ENCODE measurements at places on chromosomes 3 and 15. TPM values are rescaled to one million over a fixed set of nuclear protein-coding genes. Genes with fewer than 3 reads are reported as not detected.

The RARB gene
- 30.4 TPM for polyA plus RNA-seq

DNA sequence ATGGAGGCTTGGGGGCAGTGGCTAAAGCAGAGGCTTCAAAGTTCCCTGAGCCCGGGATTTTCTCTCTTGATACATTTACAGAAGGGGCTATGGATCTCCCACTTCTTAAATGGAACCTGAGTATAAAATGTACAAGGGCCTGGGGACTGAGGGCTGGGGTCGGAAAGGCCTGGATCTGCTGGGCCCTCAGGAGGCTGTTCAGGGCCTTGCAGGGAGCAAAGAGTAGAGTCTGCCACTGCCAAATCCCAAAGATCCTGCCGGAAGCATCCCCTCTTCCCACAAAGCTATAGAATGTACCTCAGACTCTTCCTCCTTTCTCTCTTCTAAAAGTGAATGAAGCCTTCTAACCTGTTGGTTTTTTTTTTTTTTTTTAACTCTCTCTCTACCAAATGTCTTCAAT is 59.8 kb upstream of the ARHGEF3 start:
- DNase-seq: no peak

DNA sequence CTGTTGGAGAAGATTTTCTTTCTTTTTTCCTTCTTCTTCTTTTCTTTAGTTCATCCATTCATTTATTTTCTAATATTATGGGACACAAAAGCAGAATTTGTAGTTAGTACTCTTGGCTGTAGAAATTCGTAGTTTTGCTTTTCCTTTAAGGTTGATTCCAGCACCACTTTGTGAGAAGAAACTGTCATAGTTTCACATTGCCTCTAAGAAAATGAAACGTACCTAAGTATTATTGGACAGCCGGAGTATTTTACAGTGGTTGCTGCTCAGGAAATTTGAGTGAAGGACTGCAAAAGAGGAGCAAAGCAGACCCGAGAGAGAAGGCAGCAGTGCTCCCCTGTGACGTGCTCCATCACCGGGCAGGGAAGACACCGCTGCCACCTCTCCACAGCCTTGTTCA is 48.1 kb downstream of the PLCL2 start:
- DNase-seq: no peak

DNA sequence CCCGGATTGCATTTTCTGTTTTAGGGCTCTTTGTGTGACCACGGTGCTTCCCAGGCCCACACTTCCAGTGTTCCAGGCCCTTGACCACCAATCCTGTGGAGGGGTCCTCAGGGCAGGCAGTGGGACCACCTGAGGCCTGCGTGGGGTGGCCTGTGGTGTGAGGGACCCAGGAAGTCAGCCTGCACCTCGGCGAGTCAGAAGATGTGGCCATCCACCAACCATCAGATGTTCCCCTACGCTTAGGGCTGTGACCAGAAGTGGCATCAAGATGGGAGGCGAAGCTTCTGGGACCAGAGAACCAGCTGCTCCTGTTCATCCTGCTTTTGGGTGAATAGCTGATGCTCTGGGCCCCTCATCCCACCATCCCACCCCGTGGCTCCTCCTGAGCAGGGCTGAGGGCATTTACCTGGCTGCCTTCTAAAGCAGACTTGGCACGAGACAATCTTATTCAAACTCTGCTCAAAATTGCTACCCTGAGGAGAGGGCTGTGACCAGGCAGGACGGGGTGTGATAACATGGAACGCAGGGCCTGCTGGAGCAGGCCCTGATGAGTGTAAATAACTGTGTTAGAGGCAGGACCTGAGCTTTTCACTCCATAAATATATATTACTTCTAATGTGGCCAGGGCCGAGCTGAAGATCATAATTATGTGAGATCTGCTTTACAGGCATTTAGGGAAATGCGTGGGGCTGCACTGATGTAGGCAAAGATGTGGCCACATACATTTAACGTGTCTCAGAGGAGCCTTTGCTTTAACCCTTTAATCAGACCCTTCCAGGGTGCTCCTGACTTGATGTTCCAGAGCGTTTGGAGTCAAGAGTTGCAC is 28.8 kb downstream of the SMAD3 start:
- no peak for DNase-seq

The GCSAM gene
- 1.9 TPM for polyA plus RNA-seq

The DPPA2 gene
- polyA plus RNA-seq: not detected

DNA sequence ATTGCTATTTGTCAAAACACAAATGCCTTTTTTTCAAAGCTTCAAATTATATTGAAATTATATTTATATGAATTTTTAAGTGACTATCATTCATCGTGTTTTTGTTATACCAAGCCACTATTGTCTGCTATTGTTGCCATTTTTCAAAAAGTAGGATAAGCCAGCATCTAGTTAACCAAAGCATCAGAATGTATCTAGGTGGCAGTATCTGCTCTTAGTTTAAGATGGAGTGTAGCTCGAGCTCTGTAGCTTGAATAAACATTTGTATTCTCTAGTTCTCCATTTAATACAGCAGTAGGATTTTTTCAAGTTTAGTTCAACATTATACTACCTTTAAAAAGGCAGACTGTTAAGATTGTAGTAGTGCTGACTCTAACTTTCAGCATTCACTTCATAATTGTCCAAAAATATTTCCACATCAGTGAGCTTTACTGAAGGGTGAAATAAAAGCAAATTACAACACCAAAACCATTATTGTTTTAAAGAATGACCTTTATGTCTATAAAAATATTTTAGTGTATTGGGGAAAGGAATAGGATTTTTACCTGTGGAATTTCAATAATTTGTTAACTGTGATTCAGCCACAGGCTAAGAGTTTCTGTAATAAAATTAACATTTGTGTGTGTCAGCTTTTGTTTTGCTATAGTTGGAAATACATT is 19.6 kb upstream of the C15orf61 start:
- no peak for DNase-seq

GRCh38 chr15:95016511-95017229 is 785.3 kb downstream of the MCTP2 start:
- no peak for DNase-seq

The DPPA4 gene
- polyA plus RNA-seq: 3.9 TPM

The CTXN2 gene
- polyA plus RNA-seq: not detected

- DNase-seq: no peak
Measured at GRCh38 chr15:80155001-80155377, 2.2 kb downstream of the FAH start.

DNA sequence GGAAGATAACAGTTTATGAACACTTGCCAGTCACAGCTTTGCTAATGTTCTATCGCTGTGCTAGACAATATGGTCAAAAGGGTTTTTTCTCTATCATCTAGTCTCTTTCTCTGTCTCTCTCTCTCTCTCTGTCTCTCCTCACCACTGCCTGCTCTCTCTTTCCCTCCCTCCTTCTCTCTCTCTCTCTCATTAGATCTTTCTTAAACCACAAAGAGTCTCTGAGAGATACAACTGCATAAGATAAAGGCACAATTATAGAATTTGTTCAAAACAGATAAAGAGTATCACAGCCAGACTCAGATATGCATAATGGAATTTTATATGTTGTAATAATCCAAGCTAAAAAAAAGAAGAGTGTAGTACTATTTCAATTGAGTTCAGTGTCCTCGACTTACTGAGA is 258.4 kb downstream of the MECOM start:
- DNase-seq: no peak

GRCh38 chr3:72440491-72440890 is 407.8 kb downstream of the SHQ1 start:
- DNase-seq: no peak

The TMEM212 gene
- polyA plus RNA-seq: 6.2 TPM

The HMCES gene
- 51.0 TPM for polyA plus RNA-seq

DNA sequence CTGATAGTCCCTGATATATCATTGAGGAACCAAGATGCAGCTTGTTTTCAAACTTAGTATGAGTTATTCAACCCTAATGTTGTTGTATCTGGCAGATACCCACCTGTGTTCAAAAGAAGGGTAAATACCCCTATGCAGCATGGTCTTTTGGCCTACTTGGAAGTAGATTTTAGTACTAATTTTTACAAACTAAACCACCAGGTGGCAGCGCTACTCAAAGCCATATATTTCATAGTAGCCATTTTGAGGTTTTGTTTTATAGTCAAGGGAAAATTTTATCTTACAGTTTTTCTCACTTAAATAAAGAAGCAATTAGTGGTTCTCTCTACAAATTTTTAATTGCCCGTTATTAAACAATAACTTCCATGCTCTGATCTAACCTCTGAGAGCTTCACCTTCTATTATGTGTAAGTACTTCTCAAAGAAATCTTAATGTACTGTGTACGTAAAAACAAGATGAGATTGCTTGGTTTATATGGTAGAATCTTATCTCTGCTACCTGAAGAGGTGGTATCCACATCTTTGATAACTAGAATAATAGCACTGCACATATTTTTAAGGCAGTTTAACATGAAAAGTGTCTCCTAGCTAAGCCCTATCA is 31.5 kb upstream of the MLF1 start:
- DNase-seq: peak; percentile 54

DNA sequence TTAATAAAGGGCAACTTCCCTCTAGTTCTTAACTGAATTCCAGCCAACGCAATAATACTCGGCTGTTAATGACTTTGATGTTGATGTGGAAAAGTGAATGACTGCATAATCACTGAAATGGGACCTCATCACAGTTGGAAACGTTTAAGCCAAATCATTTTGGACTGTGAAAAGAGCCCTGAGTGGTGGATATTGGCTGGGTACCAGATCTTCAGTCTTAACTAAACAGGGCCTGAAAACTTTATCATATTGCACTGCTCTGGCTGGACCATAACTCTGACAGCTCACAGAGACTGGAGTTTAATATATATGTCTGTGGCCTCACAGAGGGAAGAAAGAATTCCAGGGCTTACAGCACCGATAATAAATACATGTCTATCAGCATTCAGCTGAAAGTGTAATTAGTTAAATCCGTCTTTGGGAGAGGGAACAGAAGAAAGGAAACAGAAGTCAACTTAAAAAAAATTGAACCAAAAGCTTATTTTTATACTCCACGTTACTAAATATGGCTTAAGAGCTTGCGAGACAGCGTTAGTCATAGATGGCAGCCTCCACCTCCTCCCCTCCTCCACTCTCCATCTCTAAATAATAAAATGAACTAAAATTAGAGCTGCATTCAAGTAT is 222.3 kb upstream of the CDIN1 start:
- DNase-seq: peak; percentile 83

The IL16 gene
- 13.1 TPM for polyA plus RNA-seq

GRCh38 chr3:136733317-136733833 is 18.8 kb downstream of the STAG1 start:
- DNase-seq: no peak

GRCh38 chr15:39149636-39150150 is 431.2 kb upstream of the THBS1 start:
- no peak for DNase-seq

DNA sequence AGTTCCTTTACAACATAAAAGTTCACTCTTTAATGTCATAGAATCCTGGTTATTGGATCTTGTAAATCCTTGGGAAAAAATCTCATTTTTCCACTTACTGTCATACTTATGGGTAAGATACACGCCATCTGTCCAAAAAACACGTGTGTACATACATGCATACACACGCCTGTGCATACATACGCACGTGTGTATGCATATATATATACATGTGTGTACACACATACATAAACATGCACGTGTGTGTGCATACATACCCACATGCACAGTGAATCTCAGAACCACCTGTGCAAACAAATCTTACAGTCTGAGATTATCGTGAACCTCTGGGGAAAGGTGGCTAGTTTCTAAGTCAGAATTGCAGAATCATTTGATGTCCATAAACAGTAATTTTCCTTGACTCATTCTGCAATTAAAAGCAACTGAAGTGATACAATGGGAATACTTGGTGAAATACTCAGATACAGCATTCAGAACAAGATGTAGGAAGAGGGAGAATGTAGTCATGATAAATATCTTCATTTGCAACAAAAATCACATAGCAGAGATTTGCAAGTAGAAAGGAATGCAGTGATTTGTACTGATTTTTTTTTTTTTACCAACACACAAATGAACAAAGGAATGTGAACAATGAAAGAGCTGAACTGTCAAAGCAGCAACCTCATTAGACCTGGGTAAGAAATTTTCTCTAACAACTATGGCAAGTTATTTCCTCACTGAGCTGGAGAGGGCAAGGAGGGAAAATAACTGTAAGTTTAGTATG is 160.6 kb upstream of the POU1F1 start:
- no peak for DNase-seq

The TNFAIP8L3 gene
- 3.0 TPM for polyA plus RNA-seq

- no peak for DNase-seq
Measured at GRCh38 chr3:14157951-14158350, 20.4 kb downstream of the XPC start.

DNA sequence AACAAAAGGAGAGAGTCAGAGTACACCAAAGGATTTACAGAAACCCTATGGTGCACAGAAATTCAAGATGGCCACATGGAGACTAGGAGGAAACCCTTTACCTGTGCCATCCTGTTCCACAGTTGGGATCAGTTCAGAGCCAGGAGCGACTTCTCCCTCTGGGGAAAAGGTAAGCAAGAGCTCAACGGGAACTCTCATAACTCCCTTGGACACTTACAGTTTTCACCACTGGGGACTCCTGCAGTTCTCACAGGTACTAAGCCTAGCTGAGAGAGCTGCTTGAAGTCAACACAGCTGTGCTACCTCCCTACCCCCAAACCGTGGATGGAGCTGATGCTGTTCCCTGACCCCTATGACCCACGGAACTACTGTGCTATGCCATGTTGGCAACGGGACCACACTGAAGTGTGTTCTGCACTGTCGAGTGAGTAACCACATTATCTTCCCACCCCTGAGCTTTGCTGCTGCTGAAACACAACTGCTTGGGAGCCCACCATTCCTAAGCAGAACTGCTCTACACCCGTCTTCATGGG is 606.8 kb downstream of the GBE1 start:
- no peak for DNase-seq

DNA sequence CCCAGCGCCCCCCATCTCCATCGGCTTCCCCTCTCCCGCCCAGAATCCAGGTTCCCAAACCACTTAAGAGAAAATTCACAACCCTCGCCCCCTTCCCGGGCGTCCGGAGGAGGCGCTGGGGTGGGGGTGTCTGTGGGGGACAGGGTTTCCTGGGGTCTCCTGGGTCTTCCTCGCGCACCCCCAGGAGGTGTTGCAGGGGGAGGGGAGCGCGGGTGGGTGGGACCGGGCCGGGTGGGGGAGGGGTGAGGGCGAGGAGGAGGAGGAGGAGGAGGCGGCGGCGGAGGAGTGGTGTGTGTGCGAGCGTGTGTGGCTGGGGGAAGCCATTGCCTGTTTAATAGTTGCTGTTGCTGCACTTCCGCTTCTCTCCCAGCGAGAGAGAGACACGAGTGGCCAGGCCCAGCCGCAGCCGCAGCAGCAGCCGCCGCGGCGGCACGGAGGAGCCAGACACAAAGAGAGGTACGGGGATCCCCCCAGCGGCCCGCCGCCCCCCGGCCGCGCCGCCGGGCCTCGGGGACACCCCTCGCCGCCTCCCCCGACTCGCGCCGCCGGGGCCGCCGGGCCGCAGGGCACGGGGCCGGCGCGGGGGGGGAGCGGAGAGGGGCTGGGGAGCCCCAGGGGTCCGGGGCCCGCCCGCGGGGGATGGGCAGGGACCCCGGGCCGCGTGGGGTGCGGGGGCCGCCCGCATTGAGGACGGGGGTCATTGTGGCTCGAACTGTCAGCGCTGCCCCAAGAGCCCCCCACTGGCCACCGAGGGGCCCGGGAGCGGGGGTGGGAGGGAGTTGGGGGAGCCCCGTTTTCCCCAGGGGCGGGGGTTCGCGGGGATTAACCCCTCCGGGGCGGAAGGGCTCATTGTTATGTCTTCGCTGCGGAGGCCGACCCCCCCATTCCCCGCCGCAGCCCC is at the start of gene UBE2E1:
TSS of gene UBE2E1 (plus strand) at position 323 of the 901 bp plus-strand sequence. CDS start 1,315 bp downstream, outside the sequence.
- DNase-seq: peak; percentile 84

- DNase-seq: no peak
Measured at GRCh38 chr3:196699749-196700148, 12.3 kb downstream of the CEP19 start.

- DNase-seq: no peak
Measured at GRCh38 chr15:29681946-29682345, 140.3 kb downstream of the TJP1 start.
